ENCODE measurements at places on chromosomes 2 and 18. TPM values are rescaled to one million over a fixed set of nuclear protein-coding genes. Genes with fewer than 3 reads are reported as not detected.

DNA sequence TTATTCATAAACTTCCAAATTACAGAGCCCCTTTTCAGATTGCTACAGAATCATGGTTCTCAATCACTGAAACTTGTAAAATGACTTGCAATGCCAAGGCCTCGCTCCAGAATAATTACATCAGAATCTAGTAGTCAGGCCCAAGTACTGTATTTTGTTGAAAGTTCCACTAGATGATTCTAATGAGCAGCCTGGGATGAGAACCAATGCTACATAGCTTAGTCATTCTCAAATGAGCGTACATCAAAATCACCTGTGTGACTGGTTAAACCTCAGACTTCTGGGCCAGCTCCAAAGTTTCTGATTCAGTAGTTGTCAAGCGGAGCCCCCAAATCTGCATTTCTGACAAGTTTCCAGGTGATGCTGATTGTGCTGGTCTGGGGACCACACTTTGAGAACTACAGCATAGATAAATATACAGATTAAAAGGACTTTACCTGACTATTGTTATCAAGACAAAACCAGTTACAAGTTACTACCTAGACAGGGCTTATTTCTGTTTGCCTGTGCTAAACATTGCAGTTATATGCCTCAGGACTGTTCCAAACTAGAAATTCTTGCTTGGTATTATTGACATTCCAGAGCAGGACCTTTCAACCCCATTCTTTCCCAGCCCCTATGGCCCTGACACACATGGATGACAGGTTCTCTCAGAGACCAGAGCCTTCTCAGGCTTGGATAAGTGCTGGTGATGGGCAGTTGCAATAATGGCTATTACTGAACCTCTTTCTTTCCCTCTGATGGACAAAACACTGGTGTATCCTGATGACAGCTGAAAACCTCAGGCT lies 83.1 kb downstream of the UPP2 start:
- DNase-seq: no peak

GRCh38 chr18:35443434-35443833 lies 54.3 kb downstream of the INO80C start:
- no peak for DNase-seq

DNA sequence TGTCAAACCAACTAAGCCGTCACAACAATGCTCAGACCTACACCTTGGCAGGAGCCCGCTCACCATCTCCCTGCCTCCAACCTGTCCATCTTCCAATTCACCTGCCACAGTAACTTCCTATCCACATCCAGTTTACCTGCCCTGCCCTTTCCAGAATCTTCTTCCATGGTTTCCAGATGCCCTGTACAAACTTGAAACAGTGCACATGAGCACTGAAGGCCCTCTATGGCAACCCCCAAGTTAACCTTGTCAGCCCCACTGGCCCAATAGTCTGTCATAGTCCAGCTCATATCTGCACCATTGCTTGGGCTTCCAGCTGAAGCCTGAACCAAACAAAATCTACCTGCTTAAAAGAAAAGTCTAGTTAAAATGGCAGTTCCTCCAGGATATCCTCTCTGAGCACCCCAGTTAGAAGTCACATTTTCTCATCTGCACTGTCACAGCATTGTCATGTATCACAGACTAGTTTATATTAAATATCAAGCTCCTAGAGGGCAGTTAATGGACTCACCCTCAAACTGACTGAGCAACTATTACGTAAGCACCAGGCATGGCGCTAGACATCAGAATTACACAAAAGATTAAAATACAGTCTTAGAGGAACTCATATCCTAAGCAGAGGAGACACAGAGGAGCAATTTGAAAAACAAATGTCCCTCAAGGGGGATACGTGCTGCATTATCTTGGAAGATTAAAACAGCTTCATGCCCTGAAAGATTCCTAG lies 11.6 kb downstream of the NFE2L2 start:
- DNase-seq: no peak

MERTK gene
- total RNA-seq: 6.7 TPM

- DNase-seq: no peak
Observed at GRCh38 chr2:119744335-119744939, 15.3 kb upstream of the PTPN4 start.

NT5DC4 gene
- total RNA-seq: not detected

RHBDD1 gene
- 1.5 TPM for total RNA-seq

ANKRD62 gene
- not detected for total RNA-seq
